ENCODE measurements at places on chromosomes 5 and 9.

DNA sequence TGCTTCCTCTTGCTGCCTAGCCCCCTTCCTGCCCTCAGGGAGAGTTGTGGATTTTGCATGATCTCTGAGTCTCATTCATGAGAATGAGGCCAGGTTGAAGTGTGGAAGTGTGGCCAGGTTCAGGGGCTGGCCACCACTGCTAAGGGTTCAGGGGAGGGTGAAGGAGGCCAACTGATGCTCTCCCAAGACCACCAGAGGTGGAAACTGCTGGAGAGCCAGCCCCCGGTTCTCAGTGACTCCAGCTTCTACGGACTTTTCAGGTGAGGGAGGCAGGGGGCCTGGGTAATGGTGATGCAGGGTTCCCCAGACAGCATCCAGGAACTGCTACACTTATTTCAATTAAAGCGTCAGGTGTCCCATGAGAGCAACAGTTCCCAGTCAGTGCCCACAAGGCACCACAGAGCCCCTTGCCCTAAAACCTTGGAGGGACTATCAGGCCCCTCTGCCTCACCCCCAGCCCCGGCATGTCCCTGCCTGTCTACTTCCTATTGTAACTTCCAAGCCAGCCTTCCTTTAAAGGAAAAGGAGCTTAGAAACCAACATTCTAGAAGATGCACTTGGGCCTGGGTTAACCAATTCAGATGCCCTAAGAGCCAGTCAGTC is 50.1 kb downstream of the AMBP start:
- no peak for DNase-seq

- no peak for DNase-seq
These were observed 310.7 kb downstream of the HCN1 start for GRCh38 chr5:45385321-45386058.

GRCh38 chr9:116632990-116633838 is 53.9 kb upstream of the TRIM32 start:
- DNase-seq: peak; percentile 73

DNA sequence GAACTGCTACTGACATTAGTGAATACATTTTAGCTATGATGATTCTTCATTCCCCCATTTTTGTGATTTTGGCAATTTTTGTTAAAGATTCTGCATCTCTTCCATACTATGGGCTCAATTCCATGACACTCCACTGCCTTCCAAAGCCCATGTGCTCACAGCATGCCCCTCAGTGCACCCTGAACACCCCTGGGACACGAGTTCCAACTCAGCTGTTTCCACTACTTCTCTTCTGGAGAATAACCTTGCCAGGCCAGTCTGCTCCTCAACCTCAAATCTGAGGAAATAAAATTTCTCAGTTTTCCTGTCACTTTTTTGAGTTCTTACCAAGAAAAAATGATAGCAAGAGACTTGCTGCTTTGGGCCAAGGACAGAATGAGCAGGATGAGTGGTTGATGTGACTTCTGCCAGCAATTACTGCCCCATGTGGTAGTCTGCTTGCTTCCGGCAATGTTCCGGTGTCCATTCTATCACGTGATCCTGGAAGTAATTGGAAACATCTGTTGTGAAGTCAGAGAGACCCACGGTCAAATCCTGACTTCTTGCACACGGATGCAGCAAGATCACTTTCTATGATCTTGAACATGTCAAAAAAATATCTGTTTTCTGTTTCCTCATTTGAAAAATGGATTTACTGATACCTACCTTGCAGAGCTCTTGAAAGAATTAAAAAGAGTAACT is 58.3 kb downstream of the EGFLAM start:
- DNase-seq: peak; percentile 85

- DNase-seq: no peak
These were observed 198.8 kb downstream of the ADAMTSL1 start for GRCh38 chr9:18672706-18673105.

- no peak for DNase-seq
These were observed 213.0 kb downstream of the FSTL4 start for GRCh38 chr5:133399247-133399891.

DNA sequence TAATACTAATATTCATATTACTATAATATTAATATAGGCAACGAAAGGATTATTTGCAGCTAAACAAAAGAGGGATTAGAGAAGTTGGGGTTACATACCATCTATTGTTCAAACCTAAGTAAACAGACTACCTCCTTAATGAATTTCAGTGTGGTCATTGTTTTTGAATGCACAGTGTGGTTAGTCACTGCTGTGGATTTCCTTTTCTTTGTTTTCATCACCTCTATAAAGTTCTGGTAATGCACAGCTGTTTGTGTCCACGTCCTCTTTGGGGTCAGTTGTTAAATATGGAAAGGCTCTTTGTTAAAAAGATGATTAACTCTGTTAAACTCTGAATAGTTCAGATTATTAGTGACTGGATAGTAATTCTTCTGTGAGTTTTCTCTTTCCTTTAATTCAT is 233.6 kb downstream of the MAST4 start:
- no peak for DNase-seq

- DNase-seq: no peak
These were observed 102.2 kb downstream of the MAP1B start for GRCh38 chr5:72209147-72210115.

DNA sequence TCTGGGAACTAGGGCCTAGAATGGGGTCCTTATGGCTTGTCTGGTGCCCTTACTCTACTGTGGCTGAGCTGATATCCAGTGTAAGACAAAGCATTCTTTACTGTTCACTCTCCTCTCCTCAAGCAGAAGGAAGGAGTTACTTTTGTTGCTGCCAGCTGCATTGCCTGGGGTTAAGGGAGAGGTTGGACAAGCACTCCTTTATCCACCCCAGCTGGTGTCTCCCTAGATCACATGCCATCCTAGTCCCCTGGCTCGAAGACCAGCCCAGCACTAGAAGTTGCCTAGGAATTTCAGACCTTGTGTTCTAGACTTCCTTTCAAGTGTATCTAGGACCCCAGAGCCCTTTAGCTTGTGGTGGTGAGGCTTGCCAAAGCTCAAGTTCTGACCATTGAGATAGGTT is 1051.5 kb upstream of the C9orf72 start:
- no peak for DNase-seq

DNA sequence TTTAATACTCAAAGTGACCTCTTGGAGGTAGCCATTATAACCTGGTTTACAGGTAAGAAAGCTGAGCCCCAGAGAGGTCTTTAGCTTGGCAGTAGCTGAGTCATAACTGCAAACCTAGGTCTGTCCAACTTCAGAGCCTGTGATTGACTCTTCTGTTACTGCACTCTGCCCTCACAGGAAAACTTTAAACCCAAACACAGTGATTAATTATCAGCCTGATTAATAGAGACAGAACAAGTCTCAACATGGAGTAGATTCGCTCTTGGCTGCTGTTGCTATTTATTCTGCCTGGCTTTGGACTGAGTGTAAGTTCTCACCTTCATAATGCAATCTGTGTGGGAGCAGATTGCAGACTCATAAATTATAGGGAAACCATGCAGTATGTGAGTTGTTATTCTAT is 27.4 kb upstream of the TXN start:
- no peak for DNase-seq

DNA sequence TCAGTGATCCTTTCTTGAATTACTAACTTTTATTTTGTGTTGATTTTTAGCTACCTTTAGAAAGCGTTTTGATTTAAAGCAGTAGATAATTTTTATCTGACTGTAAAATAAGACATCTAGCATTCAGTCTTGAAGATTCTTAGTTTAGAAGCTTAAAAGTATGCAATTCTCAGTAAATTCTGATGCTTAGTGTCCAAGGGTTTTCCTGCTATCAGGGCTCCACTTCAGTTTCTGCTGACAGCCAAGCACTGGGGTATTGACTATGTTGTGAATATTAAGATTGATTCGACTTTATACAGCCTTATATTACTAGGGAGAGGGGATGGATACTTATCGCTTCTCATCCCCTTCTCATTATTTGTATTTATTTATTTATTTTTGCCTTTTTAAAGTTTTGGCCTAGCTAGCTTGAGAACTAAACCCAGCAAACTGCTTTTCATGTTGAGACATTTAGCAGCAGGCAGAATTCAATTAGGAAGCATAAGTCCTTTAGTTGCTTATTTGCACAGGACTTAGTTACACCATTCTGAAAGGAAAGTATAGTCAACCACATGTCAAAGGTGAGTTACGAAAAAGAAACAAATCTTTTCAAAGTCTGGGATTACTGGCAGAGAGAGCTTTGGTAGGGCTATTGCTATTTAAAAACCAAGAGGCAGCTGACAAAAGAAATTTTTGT is 2.9 kb downstream of the PBX3 start:
- DNase-seq: no peak

DNA sequence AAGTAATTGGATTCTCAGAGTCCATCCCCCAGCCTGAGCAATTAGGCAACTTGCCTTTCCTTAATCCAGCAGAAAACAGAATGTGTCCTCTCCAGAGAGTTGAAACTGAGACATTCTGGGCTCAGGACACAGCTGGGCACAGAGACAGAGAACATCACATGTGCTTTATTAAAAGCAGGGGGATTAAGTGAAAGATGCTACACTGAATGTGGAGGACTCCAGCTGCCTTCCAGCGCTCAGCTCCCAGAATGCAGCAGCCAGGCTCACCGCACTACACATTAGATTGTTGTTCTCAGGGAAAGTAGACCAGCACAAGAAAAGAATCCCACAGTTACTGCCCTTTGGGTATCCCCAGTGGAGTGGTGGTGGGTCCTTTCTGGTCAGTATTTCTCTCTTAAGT is 141.6 kb upstream of the IL12B start:
- DNase-seq: peak; percentile 34

- no peak for DNase-seq
These were observed 205.5 kb upstream of the EFNA5 start for GRCh38 chr5:107876261-107876660.

GRCh38 chr9:125238915-125239446 is 2.2 kb downstream of the HSPA5 start:
- DNase-seq: no peak

DNA sequence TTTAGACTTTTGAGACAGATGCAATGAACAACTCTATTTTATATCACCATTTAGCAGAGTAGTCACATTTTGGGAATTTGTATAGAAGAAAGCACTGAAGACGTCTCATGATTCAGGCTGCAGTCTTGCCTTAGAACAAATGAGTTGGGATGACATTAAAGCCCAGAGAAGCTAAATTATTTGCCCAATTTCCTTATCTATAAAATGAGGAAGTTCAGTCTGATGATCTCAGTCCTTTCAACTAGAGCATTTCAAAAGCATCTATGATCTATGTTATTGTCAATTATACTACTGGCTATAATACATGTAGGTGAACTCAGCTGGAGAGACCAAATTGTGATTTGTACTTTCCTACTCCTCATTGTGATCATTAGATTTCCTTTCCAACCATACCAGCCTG is 154.1 kb downstream of the OSTF1 start:
- DNase-seq: no peak

DNA sequence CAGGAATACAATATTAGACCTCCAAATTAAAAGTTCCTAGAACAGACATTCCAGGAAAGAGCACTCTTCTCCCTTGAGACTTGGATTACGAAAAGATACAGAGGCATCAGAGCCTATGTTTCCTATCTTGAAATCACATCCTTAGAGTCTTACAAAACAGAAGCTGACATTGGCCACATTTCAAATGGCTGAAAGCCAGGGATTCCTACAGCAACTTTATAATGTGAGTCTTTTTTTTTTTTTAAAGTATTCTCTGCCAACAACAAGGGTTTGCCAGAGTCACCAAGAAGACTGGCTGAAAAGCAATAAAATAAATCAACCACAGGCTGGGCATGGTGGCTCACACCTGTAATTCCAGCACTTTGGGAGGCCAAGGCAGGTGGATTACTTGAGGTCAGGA is 63.1 kb downstream of the TRPM6 start:
- DNase-seq: no peak

DNA sequence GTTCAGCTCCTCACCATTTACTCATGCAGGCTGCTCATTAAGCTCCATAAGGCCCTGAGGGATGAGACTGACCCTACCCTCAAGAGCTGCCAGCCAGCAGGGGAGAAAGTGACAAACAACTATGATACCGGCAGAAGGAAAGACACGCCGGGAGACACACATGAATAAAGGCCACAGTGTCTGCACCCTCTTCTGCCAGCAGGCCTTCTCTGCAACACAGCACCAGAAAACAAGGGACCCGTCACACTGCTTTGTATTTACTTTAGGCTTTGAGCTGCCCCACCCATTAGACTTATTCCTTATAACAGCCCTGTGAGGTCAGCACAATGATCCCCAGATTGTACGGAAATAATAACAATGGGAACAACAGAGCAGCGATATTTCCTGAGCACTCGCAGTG is 7.2 kb downstream of the GABBR2 start:
- no peak for DNase-seq

DNA sequence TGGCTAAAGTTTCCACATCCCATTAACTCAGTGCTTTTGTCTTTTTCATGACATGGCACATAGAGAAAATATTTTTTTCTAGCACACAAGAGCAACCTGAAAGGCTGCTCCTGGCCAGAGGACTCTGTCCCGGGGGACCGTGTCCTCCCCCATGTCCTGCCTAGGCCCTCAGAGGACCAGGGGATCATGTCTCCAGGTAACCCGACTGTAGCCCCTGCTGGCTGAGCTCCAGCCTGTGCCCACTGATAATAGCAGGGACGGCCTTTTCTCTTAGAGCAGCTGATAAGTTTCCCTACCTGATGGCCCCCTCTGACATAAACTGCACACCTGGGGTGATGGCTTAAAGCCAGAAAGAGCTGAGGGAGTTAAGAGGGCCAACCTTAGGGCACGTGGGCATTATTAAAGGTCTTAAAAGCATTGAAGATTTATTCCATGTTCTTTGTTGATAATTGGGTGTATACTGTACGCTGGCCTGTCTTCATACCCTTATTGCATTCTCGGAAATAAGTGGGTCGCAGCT is 5.9 kb downstream of the HDHD3 start:
- DNase-seq: no peak

- DNase-seq: no peak
These were observed 113.8 kb downstream of the ALDH1A1 start for GRCh38 chr9:72839085-72839484.

GRCh38 chr5:179679014-179679674 is 1.7 kb downstream of the CBY3 start:
- no peak for DNase-seq

DNA sequence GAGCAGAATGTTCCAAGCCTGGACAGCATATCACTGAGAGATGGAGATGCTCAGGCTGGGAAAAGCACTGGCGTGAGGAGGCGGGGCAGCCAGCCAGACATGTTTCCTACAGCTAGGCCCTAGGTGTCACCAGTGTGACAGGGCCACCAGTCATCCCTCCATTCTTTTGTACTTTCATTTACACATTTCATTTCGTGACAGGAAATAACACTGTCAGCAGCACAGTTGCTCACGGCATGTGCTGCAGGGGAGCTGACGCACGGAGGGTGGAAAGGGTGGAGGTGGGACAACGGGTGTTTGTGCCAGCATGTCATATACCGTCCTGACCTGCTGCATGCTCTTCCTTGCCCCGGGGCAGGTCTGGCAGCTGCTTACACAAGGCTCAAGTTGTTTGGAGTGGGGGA is 14.8 kb upstream of the CEMIP2 start:
- no peak for DNase-seq

GRCh38 chr5:64147849-64148441 is 17.7 kb upstream of the RNF180 start:
- DNase-seq: peak; percentile 8

GRCh38 chr5:130402906-130403305 is 498.6 kb downstream of the CHSY3 start:
- DNase-seq: no peak

- DNase-seq: no peak
These were observed 10.9 kb upstream of the SOWAHA start for GRCh38 chr5:132802044-132802684.
